ENCODE measurements at places on chromosomes 6 and 20.

DNA sequence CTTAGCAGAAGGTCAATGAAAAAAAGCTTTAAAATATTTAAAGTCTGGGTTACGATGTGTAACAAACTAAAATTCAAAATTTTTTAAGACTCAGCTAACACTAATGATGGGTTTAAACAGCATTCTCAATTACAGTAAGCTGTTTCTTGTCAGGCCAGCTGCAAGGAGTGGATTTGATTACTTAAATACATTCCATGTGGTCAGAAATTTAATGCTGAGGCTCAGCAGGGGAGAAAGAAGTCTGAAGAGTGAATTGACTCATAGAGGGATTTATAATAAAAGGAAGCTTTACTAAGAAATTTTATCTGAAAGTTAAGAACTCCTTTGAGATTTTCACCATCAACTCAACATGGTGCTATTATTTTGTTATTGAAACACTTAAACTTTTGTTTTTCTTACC, 398.6 kb downstream of the KHDRBS2 start:
- DNase-seq: no peak

DNA sequence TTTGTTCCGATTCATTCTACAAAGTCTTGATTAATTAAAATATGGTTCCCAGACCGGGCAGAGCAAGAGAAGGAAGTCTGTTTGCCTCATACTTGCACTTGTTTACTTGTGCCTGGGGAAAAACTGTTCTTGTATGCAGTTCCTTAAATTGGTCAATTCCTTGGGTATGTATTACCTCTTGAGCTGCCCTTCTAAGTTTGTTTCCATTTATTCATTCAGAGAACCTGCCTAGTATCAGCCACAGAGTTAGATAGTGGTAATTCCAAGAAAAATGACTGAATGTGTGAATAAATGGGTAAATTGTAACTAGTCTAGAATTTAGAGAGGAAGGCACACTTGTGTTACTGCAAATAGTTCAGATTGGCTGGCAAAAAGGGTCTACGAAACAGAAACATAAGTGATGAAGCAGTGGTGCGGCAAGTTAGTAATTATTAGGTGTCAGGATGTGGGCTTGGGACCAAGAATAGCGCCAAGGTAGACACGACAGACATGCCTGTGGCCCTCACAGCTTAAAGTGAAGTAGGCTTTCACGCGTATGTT, 525 bp upstream of the MAK start:
- DNase-seq: no peak

GRCh38 chr6:23728707-23729106, 397.3 kb upstream of the NRSN1 start:
- no peak for DNase-seq

GRCh38 chr20:41900201-41900691, 282.1 kb upstream of the CHD6 start:
- no peak for DNase-seq

Measured in SHP77 treated with DMSO at 0.1 percent for 48 hours (cell line).